Fibroblast of skin of abdomen (primary cell): ENCODE measurements at places on chromosomes 5 and 9.

GRCh38 chr9:105835721-105836120 lies 141.4 kb downstream of the TMEM38B start:
- DNase-seq, result no peak

DNA sequence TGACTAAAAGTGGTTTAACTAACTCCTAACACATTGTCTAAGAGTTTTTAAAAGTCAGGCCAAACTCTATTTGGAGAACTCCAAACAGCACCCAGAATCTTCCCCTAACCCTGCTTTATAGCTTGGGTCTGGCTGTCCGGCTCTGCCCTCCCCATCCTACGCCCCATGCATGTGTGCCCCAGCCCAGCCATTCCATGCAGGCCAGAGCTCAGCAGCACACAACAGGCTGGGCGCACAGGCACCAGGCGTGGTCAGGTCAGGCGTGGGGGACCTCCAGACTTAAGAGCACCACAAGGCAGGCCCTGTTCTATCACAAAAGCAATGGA lies 31.1 kb downstream of the SHB start:
- no peak for DNase-seq

DNA sequence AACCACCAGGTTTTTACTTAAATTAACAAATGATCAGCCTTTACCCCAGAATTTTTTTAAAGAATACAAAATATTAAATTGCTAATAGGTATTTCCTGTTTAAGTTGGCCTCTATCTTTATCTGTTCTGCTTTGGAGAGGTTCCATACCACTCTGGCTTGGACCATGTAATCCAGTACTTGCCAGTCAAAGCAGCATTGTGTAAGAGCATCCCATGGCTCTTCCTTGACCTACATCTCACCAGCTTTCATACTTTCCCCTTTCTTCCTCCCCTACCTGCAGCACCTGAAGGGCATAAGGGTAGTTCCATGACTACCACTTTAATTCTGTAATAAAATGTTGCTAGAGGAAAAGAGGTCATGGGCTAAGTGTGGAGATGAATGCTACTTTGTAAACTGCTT lies 140.8 kb upstream of the MTAP start:
- DNase-seq, result peak; percentile 40

- no peak for DNase-seq
Measured at GRCh38 chr9:134473141-134474054, 147.1 kb downstream of the RXRA start.

DNA sequence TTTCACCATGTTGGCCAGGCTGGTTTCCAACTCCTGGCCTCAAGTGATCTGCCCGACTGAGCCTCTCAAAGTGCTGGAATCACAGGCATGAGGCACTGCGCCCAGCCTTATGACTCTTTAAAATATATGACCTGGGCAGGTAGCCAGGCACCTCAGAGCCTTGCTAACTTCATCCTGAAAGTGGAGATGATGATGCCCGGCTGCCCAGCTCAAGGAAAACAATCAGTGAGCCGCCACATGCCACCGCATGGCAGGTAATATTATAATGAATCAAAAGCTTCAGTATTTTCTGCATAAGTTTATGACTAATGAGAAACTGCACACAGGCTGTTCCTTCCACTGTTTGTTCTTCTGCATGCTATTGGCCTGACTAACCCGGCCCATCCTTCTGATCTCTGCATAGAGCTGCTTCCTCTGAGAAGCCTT lies 30.4 kb upstream of the DMRT1 start:
- DNase-seq, result no peak

GRCh38 chr5:174424219-174425053 lies 299.9 kb upstream of the MSX2 start:
- no peak for DNase-seq

DNA sequence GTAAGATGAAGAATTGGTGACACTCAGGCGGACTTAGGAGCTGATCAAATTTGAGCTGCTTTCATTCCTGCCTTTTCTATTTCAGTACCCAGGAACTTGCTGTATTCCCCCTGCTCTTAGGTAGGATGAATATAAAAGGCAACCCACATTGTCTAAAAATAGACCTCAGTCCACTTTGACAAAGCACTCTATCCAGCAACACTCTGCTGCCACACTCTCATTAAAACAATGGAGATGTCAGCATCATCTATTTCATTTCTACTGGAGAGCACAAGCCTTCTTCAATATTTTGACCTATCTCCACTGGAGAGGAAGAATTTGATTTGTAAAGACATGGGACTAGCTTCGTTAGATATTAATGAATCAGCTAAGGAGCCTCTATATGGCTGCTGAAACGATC lies 468.4 kb downstream of the PTPRD start:
- no peak for DNase-seq

- peak; percentile 73 for DNase-seq
Measured at GRCh38 chr9:27181381-27181780, 72.4 kb downstream of the TEK start.

- no peak for DNase-seq
Measured at GRCh38 chr9:8917956-8918739, 1118.6 kb upstream of the DMAC1 start.
